ENCODE measurements at places on chromosomes 2 and 18.

DNA sequence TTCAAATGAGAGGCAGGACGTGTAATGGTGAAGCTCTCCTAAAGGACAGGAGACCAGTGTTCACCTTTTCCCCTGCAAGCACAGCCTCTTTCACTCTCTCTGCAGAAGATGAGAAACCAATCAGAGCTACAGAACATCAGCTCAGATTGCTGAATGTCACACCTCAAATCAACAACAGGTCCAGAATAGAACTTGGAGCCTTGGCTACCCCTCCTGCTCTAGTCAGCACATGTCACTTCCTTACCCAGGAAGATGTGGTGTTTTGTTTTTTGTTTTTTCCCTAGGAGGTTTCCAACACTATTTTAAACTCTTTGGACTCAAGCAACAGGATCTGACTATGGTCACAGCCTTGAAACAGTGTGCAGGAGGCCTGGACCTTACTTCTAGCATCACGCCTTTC lies 41.3 kb upstream of the PCBP1 start:
- no peak for DNase-seq

GRCh38 chr2:8193146-8193545 lies 488.7 kb upstream of the ID2 start:
- DNase-seq: no peak

DNA sequence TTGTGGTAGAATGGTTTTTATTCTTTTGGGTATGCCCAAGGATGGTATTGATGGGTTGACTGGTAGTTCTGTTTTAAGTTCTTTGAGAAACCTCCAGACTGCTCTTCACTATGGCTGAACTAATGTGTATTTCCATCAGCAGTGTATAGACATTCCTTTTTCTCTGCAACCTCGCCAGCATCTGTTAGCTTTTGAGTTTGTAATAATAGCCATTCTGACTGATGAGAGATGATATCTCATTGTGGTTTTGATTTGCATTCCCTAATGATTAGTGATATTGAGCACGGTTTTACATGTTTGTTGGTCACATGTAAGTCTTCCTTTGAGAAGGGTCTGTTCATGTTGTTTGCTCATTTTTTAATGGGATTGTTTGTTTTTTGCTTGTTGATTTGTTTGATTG lies 1348.7 kb upstream of the NXPH2 start:
- DNase-seq: no peak

GRCh38 chr2:27704342-27704876 lies 40.7 kb downstream of the SLC4A1AP start:
- DNase-seq: no peak

- DNase-seq: no peak
Observed at GRCh38 chr2:100969998-100970397, 32.1 kb upstream of the RPL31 start.

Measured in NCI-H748 treated with DMSO at 0.1 percent for 48 hours (cell line).